ENCODE measurements at places on chromosomes 11 and 22.
A peak's percentile ranks its signal among the peaks of the same experiment; 100 is the strongest.

GRCh38 chr11:12177739-12178338 is 67.4 kb downstream of the MICAL2 start:
- H3K36me3 ChIP-seq = no peaks in the 10 kb centered on the region
- no peak overlapping the region for H3K4me3 ChIP-seq
- no peak for DNase-seq
- H3K4me1 ChIP-seq = no peaks in the 10 kb centered on the region
- H3K27ac ChIP-seq = peak overlapping the region; percentile 13

DNA sequence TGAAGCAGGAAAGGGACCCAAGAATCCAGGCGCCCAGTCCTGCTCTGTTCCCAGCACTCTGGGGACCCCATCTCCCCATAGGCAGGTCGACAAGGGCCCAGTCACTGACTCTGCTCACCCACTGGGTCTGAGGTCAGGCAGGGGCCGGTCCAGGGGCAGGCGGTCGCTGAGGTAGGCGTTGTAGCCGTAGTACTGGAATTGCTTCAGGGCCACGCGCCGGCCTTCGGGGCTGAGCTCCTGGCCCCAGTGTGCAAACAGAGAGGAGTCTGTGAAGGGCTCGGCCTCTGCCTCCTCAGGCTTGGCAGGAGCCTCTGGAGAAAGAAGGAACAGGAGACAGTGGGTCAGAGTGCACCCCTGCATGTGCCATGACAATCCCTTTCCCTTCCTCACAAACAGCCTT is 95.6 kb upstream of the CSNK2A3 start:
- H3K27me3 ChIP-seq = no peaks in the 10 kb centered on the region
- no peak overlapping the region for H3K4me3 ChIP-seq
- no peak for DNase-seq
- no peak overlapping the region for H3K27ac ChIP-seq

DNA sequence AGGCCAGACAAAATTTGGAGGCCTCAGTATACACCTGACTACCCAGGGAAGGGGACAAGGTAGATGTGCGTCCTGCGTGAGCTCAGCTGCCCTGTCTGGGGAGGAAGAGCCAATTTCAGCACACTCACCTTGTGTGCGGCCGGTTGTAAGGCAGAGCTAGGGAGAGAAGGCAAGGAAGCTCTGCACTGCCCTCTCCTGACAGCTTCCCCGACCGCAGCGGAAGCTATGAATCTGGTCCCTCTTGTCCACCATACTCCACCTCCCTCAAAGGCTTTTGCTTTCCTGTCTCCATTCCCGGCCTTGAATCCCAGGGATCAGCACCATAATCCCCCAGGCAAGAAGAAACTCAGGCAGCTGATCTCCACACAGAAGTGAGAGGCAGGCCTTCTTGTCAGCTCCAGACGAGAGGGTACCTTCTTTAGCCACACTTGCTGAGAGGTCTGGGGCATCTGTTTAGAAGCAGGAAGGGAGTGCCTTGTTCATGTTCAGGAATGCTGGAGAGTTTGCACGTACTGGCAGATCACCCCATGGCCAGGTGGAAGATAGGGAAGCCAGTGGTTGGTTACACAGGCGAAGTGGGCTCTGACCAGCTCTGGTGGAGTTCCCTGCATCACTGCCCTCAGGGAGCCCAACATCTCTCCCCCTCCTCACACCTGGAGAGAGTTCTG is 62.5 kb downstream of the FEZ1 start:
- H3K4me1 ChIP-seq = peaks cover 7% of the 10 kb centered on the region
- peak; percentile 35 for DNase-seq
- H3K27me3 ChIP-seq = no peaks in the 10 kb centered on the region
- H3K36me3 ChIP-seq = no peaks in the 10 kb centered on the region

DNA sequence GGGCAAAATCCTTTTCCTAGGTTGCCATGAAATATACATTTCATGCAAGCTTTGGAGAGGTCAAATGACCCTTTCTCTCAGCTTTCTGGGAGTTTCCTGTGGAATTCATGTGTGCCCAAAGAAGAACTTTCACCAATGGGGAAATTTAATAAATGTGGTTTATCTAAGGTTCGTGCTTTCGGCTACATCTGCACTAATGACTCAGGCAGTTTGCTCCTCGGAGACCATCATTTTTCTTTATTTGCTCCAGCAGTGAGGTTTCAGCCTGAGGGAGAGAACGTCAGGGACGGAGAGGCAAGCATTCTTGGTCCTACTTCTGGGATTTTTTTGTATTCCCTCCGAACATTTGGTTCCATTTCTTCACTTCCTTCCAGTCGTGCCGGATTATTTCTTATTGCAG is 85.2 kb downstream of the FLI1 start:
- no peak for DNase-seq
- H3K36me3 ChIP-seq = no peaks in the 10 kb centered on the region
- no peak overlapping the region for H3K4me3 ChIP-seq
- no peak overlapping the region for H3K27ac ChIP-seq
- H3K27me3 ChIP-seq = no peaks in the 10 kb centered on the region

GRCh38 chr11:92246630-92247029 is 22.0 kb downstream of the FAT3 start:
- no peak overlapping the region for H3K4me3 ChIP-seq
- no peaks in the 10 kb centered on the region for H3K4me1 ChIP-seq
- H3K27me3 ChIP-seq = no peaks in the 10 kb centered on the region
- no peak overlapping the region for H3K27ac ChIP-seq
- DNase-seq = no peak

- DNase-seq = no peak
- H3K4me1 ChIP-seq = peaks cover 17% of the 10 kb centered on the region
- H3K4me3 ChIP-seq = no peak overlapping the region
Measured at GRCh38 chr11:76233196-76233921, 27.1 kb upstream of the WNT11 start.

GRCh38 chr11:70048279-70049024 is 29.7 kb upstream of the ANO1 start:
- no peaks in the 10 kb centered on the region for H3K4me1 ChIP-seq
- no peak overlapping the region for H3K27ac ChIP-seq
- no peaks in the 10 kb centered on the region for H3K36me3 ChIP-seq
- H3K27me3 ChIP-seq = no peaks in the 10 kb centered on the region

DNA sequence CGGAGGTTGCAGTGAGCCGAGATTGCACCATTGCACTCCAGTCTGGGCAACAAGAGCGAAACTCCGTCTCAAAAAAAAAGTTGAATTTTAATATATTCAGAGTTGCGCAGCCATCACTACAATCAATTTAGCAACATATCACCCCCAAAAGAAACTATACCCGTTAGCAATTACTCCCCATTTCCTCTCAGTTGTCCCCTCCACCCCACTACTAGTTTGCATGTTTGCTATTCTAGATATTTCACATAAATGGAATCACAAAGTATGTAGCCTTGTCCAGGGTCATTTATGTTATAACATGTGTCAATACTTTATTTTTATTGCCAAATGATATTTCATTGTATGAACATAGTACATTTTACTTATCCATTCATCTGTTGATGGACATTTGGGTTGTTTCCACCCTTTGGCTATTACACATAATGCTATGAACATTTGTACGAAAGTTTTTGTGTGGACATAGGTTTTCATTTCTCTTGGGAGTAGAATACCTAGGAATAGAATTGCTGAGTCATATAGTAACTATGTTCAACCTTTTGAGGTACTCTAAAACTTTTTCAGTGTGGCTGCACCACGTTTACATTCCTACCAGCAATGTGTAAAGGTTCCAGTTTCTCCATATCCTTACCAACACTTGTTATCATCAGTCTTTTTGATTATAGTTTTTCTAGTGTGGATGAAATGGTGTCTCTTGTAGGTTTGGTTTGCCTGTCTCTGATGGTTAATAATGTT is 2.2 kb downstream of the ZNF143 start:
- no peaks in the 10 kb centered on the region for H3K27me3 ChIP-seq
- H3K27ac ChIP-seq = peak overlapping the region; percentile 100
- no peaks in the 10 kb centered on the region for H3K4me1 ChIP-seq
- no peak overlapping the region for H3K4me3 ChIP-seq
- no peaks in the 10 kb centered on the region for H3K36me3 ChIP-seq

DNA sequence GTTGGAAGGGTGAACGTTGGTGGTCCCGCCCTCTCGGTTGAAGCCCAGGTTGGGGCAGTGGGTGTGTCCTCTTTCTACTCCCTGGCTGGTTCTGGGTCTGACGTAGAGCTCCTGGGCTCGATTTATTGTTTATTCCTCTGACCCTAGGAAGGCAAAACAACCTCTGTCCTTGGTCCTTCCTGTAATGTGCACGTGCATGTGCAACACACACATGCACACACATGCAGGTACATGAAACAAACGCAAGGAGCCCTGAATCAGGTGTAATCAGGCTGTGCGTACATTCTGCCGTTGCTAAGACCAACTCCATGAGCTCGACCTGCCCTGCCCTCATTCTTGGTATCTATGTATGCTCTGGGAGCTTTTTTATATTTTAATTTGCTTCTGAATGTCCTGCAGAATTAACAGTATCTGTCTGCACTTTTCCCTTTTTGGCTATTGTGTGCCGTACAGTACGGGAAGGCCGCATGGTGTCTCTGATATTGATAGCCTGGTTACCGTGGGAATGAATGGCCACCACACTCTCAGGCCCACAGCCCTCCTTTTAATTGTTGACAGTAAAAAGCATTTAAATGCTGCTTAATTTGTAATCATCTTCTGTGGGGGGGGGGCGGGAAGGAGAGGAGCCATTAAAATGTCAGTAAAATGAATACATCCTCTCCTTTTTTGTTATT is 66.0 kb upstream of the NNMT start:
- H3K27me3 ChIP-seq = no peaks in the 10 kb centered on the region
- no peak overlapping the region for H3K27ac ChIP-seq
- no peak for DNase-seq
- peaks cover 27% of the 10 kb centered on the region for H3K36me3 ChIP-seq
- H3K4me3 ChIP-seq = no peak overlapping the region

DNA sequence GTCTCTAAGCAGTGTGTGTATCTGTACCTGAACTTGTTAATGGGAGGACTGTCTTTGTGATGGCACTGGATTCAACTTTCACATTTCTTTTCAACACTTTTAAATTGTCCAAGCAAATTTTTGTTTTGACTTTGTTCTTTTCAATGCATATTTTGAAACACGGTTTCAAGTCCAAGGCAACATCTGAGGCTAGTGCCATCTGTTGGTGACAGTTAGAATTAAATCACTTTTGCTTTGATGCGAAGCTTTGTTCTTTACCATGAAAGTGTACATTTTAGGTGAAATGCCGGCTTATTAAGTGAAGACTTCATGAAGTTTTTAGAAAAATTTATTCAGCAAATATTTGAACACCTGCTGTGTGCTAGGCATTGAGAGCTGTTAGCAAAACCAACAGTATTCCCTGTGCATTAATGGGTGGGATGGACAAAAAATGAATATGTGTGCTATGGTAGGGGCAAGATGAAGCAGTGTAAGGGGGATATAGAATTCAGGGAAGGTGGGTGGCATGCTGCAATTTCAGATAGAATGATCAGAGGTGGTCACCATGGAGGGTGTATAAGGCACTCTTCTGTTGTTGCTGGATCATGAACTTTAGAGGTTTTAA is 70.2 kb downstream of the DDX10 start:
- no peaks in the 10 kb centered on the region for H3K4me1 ChIP-seq
- DNase-seq = no peak
- no peak overlapping the region for H3K4me3 ChIP-seq
- H3K36me3 ChIP-seq = no peaks in the 10 kb centered on the region
- H3K27me3 ChIP-seq = no peaks in the 10 kb centered on the region

- no peaks in the 10 kb centered on the region for H3K36me3 ChIP-seq
- DNase-seq = no peak
- H3K27me3 ChIP-seq = no peaks in the 10 kb centered on the region
- H3K27ac ChIP-seq = no peak overlapping the region
Measured at GRCh38 chr22:33129621-33130020, 71.4 kb upstream of the SYN3 start.

DNA sequence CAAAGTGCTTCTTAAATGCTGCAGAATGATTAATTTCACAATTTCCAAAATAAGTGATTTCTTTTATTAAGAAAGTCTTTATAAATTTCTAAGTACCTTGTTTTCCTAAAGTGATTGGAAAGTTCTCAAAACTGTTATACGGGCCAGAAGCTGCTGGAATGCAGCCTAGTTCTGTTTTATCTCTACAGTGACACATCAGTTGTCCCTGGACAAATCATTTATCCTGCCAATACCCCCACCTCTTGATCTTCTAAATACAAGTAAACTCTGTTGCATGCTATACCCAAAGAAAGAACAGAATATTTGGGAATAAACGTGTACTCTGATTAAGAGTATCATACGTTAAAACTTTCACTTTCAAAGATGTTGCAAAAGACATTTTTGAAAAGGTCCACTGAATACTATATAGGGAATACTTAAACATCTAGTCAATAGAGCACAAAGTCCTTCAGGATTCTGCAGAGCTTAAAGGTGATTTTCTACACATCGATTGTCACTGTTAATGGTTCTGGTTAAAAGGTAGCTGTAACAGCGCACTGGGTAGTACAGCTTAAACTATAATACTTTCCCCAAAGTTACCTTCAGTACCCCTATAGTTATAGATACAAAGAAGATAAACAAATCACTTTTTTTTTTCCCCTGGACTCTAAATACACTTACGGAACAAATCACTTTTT is 92.1 kb upstream of the APOA1 start:
- peak overlapping the region; percentile 77 for H3K27ac ChIP-seq
- no peak for DNase-seq
- H3K36me3 ChIP-seq = no peaks in the 10 kb centered on the region
- H3K4me3 ChIP-seq = peak overlapping the region; percentile 31
- peaks cover 53% of the 10 kb centered on the region for H3K4me1 ChIP-seq
- H3K27me3 ChIP-seq = no peaks in the 10 kb centered on the region
